ENCODE measurements at places on chromosomes 4 and X.

GRCh38 chr4:89314291-89314690 lies 6.7 kb upstream of the GPRIN3 start:
- peaks cover 6% of the 10 kb centered on the region for H3K27me3 ChIP-seq
- H3K4me1 ChIP-seq = peaks cover 20% of the 10 kb centered on the region
- no peak for DNase-seq
- H3K4me3 ChIP-seq = no peak overlapping the region
- no peaks in the 10 kb centered on the region for H3K36me3 ChIP-seq

DNA sequence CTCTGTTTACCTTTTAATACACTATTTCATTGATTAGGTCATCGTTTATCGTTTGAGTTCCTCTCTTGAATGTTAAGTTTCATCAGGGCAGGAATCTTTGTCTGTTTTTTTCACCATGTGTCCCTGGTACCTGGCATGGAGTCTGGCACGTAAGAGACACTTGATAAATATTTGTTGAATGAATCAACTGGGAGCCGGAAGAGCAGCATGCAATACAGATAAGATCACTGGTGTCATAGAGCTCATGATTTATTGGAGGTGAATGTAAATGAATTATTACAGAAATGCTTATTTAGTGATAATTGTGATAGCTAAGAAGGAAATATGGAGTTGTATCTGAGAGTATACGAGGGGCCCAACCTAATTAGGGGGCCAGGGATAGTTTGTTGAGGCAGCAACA lies 62.8 kb downstream of the UCHL1 start:
- H3K27me3 ChIP-seq = peaks cover 3% of the 10 kb centered on the region
- no peak overlapping the region for H3K27ac ChIP-seq
- H3K4me1 ChIP-seq = peaks cover 13% of the 10 kb centered on the region
- no peak overlapping the region for H3K4me3 ChIP-seq

GRCh38 chr4:83209419-83209818 lies 75.2 kb downstream of the COQ2 start:
- H3K4me3 ChIP-seq = no peak overlapping the region
- DNase-seq = no peak
- peaks cover 47% of the 10 kb centered on the region for H3K4me1 ChIP-seq
- H3K36me3 ChIP-seq = no peaks in the 10 kb centered on the region
- H3K27ac ChIP-seq = no peak overlapping the region

GRCh38 chr4:126338548-126338947 lies 1023.8 kb downstream of the FAT4 start:
- no peaks in the 10 kb centered on the region for H3K27me3 ChIP-seq
- DNase-seq = no peak
- H3K4me1 ChIP-seq = no peaks in the 10 kb centered on the region
- no peaks in the 10 kb centered on the region for H3K36me3 ChIP-seq
- no peak overlapping the region for H3K4me3 ChIP-seq
- no peak overlapping the region for H3K27ac ChIP-seq

- H3K4me3 ChIP-seq = no peak overlapping the region
- H3K36me3 ChIP-seq = no peaks in the 10 kb centered on the region
- peaks cover 2% of the 10 kb centered on the region for H3K4me1 ChIP-seq
- H3K27ac ChIP-seq = no peak overlapping the region
These were observed 62.2 kb upstream of the PRPS1 start for GRCh38 chrX:107565931-107566603.

DNA sequence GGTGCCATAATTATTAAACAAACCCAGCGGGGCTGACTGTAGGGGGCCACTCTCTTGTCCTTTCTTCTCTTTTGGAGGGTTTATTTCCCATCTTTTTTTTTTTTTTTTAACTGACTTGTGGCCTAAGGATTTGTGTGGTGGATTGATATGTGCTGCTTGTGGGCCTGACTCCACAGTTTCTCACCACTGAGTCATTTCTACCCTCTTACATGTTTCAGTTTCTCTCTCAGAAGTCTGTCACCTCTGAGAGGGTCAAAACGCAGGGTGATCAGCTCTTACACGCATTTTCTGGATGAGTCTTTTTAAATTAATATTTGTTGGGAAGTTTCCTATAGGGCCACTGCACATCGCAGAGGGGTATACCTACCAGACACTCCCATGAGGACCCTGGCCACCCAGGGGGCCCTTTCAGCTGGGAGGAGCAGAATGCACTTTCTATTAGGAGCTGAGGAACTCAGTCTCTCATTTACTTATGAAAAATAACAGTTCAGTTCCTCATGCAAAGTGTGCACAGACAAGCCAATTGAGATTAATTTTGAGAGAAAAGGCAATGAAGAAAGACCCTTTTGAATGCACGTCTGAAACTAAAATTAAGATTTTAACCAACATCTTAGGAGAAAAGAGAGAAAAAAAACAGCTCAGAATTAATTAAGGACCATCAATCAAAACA lies 407.9 kb downstream of the TECRL start:
- DNase-seq = no peak
- no peaks in the 10 kb centered on the region for H3K36me3 ChIP-seq
- H3K4me3 ChIP-seq = no peak overlapping the region
- no peak overlapping the region for H3K27ac ChIP-seq
- no peaks in the 10 kb centered on the region for H3K27me3 ChIP-seq

DNA sequence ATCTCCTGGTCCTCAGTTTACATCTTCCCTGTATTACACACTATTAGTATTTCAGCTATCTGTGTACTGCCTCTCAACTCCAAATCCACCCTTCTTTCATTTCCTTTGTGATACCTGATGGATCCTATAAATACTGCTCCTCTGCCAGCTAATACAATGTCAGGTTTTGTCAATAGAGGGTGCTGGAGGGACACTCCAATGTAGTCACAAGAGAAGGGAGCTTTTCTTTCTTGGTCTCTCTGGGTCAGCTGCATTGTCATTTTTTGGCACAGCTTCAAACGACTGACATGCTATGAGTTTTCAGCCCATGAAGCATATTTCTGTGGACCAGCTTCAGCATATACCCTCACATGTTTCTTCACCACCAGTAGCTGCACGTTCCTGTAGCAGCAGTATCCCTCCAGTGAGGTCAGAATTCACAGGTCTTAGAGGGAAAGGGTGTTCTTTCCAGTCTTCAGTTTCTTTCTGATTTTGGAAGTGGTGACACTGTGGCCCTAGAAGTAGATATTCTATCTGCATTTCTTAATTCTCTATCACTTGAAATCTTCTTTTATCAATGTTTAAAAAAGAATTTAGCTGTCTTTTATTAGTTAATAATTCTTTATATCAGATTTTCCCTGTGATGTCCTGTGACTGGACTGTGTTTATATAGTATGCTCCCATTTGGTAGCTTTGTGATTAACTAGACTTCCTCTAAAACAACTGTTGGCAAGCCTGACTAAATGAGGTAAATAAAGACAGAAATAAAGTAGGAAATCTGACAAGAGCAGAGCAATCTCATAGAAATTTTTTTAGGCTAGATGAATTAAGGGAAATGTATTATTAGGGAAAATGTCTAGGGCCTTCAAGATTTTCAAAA lies 60.6 kb downstream of the GABRA2 start:
- H3K4me1 ChIP-seq = no peaks in the 10 kb centered on the region
- H3K4me3 ChIP-seq = no peak overlapping the region
- no peak overlapping the region for H3K27ac ChIP-seq
- no peak for DNase-seq

DNA sequence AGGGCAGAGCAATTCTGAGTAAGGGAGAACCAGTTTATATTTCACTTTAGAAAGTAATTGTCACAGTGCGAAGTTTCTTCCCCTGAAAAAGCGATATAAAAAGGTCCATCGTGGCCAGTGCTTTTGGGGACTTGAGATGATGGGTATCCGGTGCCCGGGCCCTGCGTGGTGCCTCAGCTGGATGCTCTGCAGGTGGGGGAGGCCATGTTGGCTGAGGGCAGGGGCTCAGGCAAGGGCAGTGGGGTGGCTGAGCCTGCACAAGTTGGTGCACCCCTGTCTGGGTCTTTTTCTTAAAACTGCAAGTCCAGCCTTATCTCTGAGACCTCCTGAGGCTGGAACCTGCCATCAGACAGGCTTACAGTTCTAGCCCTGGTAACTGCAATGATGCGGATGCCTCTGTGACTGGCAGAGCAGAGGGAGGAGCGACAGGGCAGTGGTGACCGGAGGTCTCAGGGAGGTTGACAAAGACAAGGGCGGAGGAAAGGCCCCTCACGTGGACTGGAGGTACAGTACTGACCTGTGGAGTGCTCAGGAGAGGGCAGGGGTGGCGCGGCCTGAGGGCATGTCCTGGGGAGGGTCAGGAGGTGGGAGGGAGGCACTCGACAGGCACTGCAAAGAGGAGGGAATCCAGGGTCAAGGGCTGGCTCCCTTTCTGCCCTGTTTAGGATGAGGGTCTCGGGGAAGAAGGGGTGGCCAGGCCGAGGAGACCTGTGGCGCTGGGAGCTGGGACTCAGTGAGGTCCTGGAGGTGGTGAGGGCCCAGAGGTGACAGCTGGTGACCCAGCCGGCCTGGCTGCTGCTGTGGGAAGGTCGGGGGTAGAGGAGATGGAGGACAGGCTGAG lies 1.8 kb downstream of the RGS12 start:
- peaks cover 11% of the 10 kb centered on the region for H3K4me1 ChIP-seq
- no peak for DNase-seq
- no peak overlapping the region for H3K4me3 ChIP-seq
- H3K27me3 ChIP-seq = peaks cover 13% of the 10 kb centered on the region
- no peaks in the 10 kb centered on the region for H3K36me3 ChIP-seq

GRCh38 chr4:119314356-119314755 lies 7.6 kb downstream of the FABP2 start:
- H3K4me1 ChIP-seq = no peaks in the 10 kb centered on the region
- no peaks in the 10 kb centered on the region for H3K36me3 ChIP-seq
- peaks cover 10% of the 10 kb centered on the region for H3K27me3 ChIP-seq

- H3K27ac ChIP-seq = no peak overlapping the region
- peaks cover 2% of the 10 kb centered on the region for H3K4me1 ChIP-seq
- no peaks in the 10 kb centered on the region for H3K36me3 ChIP-seq
- H3K27me3 ChIP-seq = no peaks in the 10 kb centered on the region
- H3K4me3 ChIP-seq = no peak overlapping the region
These were observed 34.2 kb upstream of the FAT1 start for GRCh38 chr4:186757696-186758355.

DNA sequence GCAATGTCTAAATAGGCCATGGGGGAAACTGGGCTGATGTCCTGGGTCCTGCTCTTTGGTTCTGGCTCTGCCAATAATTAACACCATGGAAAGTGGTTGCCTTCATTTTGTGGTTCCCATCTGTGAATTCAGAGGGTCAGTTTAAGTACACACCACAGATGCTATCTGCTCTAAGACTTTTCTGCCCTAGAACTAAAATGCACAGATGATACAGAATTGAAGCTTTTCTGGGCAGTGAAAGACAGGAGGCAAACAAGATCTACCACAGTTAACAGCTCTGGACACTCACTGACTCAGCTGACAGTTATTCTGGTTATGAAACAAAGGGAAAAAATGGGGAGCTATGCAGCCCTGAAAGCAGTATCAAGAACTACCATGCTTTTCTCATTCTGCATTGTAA lies 37.3 kb downstream of the APBB2 start:
- H3K36me3 ChIP-seq = no peaks in the 10 kb centered on the region
- H3K27ac ChIP-seq = no peak overlapping the region
- H3K27me3 ChIP-seq = peaks cover 5% of the 10 kb centered on the region

GRCh38 chr4:173502282-173502681 lies 27.7 kb downstream of the HAND2 start:
- peaks cover 65% of the 10 kb centered on the region for H3K27me3 ChIP-seq
- H3K27ac ChIP-seq = no peak overlapping the region
- H3K4me3 ChIP-seq = no peak overlapping the region
- H3K36me3 ChIP-seq = peaks cover 9% of the 10 kb centered on the region
- H3K4me1 ChIP-seq = peaks cover 42% of the 10 kb centered on the region
- no peak for DNase-seq
